Stimulated activated CD4-positive, alpha-beta T cell treated with anti-CD3 and anti-CD28 coated beads, TNF-alpha, amount 100 ng/mL, for 1 hour (primary cell): ENCODE measurements at places on chromosomes 2 and 18.

GRCh38 chr18:38019292-38019691, 453.7 kb upstream of the CELF4 start:
- no peak for DNase-seq

DNA sequence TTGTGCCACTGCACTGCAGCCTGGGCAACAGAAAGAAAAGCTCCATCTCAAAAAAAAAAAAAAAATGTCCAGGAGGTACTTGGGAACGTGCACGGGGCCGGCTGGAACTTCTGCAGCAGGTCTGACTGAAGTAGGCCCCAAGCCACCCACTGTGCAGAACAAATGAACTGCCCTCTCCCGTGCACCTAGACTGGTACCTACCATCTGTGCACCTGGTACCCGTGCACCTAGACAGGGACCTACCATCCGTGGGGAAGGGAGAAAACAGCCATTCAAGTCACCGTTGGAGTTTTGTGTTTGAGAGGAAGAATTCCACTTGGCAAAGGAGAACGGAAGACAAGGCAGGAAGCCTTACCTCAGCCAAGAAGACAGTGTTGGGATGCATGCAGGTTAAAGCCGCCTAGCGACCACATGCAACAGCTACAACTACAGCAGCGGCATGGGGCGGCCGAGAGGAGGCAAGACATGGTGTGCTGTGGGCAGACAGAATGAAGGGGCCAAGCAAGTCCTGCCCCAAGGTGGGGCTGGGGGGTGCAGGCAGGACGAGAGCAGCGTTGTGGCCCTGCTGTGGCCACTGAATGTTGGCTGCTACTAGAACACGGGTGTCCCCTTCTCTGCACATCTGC, 16.1 kb downstream of the ST3GAL5 start:
- no peak for DNase-seq

DNA sequence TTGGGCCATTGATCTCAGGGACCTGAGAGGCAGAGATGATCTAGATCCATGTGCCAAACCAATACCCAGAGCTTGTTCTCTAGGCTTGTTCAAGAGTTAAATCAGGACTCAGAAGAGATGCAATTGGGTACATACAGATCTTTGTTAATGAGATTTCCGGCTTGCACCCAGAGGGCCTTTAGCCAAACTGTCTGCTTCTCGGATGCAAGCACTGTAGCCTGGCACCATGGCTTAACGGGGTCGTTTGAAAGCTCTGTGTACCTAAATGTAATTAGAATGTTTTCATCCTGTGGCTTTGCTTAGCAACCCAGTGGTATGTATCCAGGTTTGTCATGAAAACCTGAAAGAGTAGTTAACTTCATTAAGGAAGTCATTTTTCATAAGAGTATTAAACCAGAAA, 94.2 kb downstream of the TPGS2 start:
- DNase-seq, result no peak

DNA sequence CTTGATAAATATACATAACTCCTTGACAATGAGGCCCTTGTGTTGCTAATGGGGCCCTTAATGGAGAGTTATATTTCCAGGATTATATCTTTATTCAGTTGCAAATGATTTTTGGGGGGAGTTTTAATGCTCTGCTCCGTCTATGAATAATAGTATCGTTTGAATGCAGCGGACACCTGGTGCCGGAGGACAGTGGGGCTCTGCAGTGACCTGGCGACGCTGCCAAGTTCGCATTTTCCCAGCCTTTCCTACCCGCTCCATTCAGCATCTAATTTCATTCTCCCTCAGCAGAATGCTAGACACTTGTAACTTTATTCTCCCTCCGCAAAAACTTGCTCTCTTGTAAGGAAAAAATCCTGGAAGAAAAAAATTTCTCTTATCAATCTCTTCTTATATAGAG, 257.6 kb upstream of the SALL3 start:
- no peak for DNase-seq

GRCh38 chr2:204542982-204543608, 2.2 kb upstream of the PARD3B start:
- no peak for DNase-seq

DNA sequence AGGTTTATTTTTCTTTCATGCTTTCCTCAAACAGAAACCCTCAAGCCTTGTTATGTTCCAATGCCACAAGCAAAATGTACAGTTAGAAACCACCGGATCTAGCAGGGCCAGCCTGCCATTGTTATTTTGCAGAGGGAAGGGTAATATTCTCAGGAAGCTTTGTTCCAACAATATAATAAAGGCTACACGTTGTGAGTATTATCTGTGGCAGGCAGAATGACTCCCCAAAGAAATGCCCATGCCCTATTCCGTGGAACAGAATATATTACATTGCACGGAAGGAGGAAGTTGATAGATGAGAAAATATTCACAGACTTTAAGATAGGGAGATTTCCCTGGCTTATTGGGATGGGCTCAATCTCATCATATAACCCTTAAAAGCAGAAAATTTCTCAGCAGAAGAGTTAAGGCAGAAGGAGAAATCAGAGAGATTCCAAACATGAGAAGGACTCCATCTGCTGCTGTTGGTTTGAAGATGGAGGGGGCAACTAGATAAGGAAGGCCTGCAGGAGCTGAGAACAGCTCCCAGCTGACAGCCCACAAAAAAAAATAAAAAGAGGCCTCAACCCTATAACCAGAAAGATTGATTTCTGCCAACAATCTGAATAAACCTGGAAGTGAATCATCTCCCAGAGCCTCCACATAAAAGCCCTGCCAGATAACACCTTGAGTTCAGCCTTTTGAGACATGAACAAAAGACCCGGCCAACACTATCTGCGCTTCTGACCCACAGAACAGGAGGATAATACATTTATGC, 466.6 kb downstream of the LPIN1 start:
- DNase-seq, result no peak

DNA sequence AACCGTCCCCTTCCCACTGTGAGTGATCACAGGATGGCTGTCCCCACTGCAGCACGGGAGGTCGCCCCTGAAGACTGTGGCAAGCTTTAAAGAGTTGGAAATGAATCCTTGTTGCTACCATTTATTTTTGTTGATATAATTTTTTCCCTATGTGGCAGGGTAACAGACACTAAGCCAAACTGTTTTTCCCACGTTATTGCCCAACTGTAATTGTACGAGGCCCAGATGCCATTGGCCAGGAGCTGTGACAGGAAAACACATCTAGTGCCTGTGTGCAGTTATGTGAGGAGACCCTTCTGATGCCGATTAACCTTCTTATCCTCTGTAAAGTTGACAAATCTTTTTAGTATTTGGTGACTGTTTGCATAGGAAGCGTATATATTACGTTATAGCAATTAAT, 44.2 kb downstream of the MRPS9 start:
- DNase-seq, result no peak

DNA sequence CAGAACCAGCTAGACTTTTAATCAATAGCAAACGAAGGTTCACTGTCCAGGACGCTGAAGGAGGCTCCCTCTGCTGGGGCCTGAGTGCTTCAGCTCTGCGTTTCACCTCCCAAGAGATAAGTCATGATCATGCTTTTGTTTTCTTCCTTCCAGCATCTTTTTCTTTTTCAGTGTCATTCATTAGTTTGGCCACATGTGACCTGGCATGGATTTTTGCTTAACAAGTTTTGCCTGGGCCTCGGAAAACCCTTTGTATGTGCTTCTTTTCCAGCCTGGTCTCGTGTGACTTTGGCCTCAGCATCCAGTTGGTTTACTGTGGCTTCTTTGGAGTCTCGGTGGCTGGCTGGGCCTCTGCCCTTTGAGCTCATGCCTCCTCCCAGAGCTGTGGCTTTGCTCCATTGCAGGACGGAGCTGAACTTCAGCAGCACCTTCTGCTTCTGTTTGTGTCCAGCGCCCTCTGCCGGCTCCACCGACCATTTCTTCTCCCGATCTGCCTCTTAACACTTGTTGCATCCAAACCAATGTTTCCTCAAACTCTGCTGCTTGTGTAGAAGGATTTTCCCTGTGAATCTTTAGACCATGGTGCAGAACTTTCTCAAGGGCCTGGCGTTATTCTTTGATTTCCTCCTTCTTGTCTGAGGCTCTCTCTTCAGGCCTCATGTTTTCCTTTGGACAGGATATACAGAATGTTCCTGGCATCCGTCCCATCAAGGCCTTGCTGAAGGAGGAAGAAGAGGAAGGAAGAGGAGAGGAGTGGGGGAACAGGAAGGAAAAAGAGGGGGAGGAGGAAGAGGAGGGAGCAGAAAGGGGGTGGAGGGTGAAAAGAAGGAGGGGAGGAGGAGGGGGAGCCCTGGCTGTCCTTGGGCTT, 23.6 kb upstream of the HES6 start:
- peak; percentile 44 for DNase-seq

DNA sequence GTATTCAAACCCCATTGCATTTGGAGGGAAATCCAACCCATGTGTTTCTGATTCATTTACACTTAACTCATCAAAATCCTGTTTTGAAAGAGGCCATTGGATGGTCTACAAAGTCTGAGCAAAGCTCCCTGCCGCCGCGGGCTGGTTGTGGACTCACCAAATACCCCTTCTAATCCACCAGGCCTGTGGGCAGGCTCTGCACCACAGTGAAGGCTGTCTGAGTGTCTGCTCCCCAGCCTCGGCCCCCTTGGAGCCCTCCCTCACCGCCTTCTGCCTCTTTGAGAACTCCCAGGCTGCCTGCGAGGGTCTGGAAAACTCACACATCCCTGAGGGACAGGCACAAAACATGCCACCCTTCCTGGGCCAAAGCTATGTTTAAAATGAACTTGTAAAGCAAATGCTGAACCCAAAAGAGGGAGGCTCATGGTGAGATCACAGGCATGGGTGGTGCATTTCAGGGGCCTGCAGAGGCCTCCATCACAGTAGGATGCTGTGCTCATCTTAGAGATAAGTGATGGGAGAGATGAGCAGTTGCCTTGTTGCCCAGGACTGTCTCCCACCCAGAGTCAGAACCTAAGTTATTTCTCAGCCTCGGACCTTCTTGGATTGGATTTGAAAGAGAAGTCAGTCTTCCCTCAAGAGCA, 225.0 kb downstream of the CYP26B1 start:
- DNase-seq, result no peak
